ENCODE measurements at places on chromosomes 3 and 15. TPM values are rescaled to one million over a fixed set of nuclear protein-coding genes. Genes with fewer than 3 reads are reported as not detected.

- no peak overlapping the region for H3K27ac ChIP-seq
- no peak overlapping the region for H3K4me3 ChIP-seq
- no peaks in the 10 kb centered on the region for H3K36me3 ChIP-seq
- H3K27me3 ChIP-seq: no peaks in the 10 kb centered on the region
- DNase-seq: no peak
These were observed 100.0 kb downstream of the DNAJB8 start for GRCh38 chr3:128366652-128367051.

GRCh38 chr3:127702151-127702578 lies 29.4 kb downstream of the ABTB1 start:
- no peaks in the 10 kb centered on the region for H3K36me3 ChIP-seq
- 0 out of 2 replicates have a peak, but pooled peaks cover 2% of the 10 kb centered on the region for H3K27me3 ChIP-seq
- no peak overlapping the region for H3K27ac ChIP-seq

DNA sequence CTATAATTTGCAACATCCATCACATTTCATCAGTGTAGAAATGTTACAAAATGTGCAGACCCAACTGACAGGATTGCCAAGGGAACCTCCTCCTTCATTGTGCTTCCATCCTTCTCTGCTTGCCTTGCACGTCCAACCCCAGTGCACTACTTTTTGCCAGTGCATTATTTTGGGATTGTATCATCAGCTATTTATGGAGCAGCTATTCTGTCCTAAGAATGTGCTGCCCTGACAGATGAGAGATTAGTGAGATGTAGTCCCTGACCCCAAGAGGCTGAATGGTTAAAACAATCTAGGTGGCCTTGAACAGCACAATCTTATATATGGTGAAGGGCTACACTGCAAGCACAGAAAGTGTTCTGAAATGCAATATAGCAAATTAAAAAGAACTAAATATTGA lies 935.8 kb downstream of the IGSF11 start:
- no peak for DNase-seq
- no peak overlapping the region for H3K4me3 ChIP-seq
- H3K4me1 ChIP-seq: no peaks in the 10 kb centered on the region

DNA sequence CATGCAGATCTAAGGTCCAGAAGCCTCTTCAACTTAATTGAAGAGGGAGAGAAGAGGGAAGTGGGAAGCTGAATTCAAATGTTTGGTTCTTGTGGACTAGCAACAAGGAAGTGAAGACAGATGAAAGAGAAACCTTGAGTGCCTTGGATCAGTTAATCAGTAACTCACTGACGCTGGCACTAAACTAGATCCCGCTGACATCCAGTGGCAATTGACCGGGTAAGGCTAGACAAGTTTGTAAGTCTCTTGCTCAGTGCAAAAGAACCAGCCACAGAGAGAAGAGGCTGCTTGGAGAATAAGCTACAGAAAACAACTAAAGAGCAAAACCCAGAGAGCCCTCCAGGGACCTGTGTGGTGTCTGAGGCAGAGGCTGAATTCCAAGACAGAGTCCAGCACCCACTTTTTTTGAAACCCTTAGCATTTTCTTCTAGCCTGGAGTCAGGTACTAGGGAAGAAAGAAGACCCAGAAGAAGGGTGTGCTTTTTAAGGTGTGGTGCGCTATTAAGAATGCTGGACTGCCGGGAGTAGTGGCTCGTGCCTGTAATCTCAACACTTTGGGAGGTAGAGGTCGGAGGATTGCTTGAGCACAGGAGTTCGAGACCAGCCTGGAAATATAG lies 6.9 kb downstream of the PLCH1 start:
- no peak for DNase-seq
- H3K36me3 ChIP-seq: no peaks in the 10 kb centered on the region
- peaks cover 6% of the 10 kb centered on the region for H3K4me1 ChIP-seq
- no peak overlapping the region for H3K27ac ChIP-seq

GRCh38 chr15:98120561-98120960 lies 160.1 kb downstream of the ARRDC4 start:
- H3K36me3 ChIP-seq: no peaks in the 10 kb centered on the region
- H3K4me3 ChIP-seq: no peak overlapping the region
- no peaks in the 10 kb centered on the region for H3K27me3 ChIP-seq
- H3K4me1 ChIP-seq: no peaks in the 10 kb centered on the region

The MAGEL2 gene
- not detected for total RNA-seq

The CCK gene
- total RNA-seq: not detected
